Right renal cortex interstitium (tissue), 3 donors: ENCODE measurements at places on chromosomes 13 and 19.

DNA sequence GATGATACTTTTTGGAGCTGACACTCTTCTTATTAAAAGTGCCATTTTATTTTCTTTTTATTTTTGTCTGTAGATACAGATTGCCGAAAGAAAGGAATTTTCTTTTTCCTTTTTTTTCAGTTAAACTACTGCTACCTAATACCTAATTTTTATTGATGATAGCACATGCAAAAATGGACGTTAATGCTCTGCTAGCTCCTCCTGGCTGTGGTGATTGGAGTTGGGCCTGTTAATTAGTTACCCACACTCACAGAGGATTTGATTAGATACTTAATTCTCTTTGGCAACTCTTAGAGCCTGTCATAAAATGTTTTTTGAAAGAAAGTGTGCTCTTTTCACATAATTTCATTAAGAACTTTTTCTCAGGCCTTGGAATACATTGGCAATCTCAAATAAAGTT is 366.8 kb downstream of the DCT start:
- DNase-seq = no peak

- no peak for DNase-seq
Observed at GRCh38 chr19:42111384-42111783, 20.9 kb downstream of the POU2F2 start.

- peak; percentile 95 for DNase-seq
Observed at GRCh38 chr19:56507446-56508289, at the start of gene ZNF471. Gene ZNF471, plus strand, starts transcription at chr19:56507855. Its CDS starts 3,717 bp downstream, at chr19:56511572.

- no peak for DNase-seq
Observed at GRCh38 chr13:32443111-32443510, 15.2 kb upstream of the N4BP2L1 start.

- no peak for DNase-seq
Observed at GRCh38 chr13:24619282-24619681, 60.9 kb upstream of the ATP12A start.

DNA sequence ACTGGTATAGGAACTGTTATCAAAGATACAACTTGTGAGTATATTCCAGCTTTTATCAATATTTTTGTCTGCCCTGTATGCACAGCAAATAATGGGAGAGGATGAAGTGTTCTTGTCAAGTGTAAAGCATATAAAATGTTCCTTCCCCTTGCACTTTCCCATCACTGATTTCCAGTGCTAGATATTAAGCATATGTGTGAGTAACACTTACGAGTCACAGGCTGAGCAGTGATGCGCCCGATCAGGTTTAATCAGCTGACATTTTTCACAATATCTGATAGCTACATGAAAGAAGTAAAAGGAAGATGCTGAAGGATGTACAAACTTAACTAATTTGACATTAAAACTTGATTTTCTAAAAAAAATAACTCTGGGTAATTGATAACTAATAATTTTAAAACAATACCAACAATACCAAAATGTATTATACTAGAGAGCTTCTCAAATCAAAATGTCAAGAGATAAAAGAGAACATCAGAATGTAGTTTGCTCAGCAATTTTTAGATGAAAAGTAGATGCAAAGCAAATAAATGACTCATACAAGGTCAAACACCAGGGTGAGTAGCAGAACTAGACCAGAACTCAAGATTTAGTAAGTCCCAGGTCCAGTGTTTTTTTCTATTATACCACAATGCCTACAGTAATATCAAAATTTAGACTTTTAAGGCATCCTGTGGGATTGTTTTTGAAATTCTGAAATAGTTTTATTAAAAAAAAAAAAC is 56.4 kb downstream of the ZDHHC20 start:
- DNase-seq = no peak

DNA sequence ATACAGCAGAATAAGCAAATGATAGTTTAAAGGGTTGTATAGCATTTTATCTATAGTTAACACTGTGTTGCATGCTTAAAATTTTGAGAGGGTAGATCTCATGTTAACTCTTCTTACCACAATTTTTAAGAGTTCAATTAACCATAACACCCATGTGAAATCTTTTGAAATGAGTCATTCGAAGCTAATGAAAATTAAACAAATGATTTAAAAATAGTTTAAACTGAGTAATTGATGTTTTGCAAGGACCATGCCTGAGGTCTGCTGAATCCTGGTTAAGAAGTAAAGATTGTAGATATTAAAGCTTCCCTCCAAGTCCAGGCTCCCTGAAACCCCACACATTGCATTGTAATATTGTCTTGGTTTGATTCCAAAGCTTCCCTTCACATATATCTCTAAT is 176.7 kb upstream of the RNF113B start:
- DNase-seq = no peak

DNA sequence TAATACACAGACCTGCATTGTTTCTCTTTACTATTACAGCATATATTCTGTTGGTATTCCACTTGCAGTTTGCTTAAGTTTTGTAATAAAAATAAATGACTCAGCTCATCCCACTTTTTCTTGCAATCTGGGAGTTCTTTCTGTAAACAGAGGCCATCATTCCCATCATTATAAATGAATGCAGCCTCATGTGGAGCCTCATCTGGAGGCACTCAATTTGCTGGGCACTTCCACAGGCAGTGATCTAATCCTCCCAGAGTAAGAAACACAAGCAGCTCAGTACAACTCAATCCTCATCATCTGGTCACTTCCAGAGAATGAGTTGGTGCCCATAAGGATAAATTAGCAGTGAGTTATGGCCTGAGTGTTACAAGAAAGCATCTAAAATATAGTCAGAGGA is 2801.9 kb downstream of the PCDH9 start:
- DNase-seq = no peak

DNA sequence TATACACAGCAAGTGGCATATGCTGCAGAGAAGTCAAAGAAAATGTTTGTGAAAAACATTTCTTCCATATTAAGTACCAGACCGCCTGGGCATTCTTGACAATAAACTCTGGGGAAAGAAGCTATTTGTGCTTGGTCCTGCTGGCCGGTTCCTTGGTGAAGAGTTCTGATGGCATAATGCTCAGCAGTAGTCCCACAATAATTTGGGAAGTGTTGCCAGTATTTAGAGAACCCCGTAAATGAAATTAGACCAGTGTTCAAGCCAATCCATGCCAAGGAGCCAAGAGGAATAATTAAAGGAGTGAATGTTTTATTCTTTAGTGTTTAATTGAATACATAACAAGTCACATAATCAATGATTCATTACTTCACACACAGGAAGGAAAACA is 6.3 kb downstream of the KCTD12 start:
- DNase-seq = no peak
